Right ventricle myocardium inferior (tissue), 1 donor: ENCODE measurements at places on chromosomes 4 and X.

GRCh38 chr4:185685804-185686203 lies 126.2 kb downstream of the SORBS2 start:
- no peak for DNase-seq

GRCh38 chr4:107939307-107939706 lies 8.0 kb downstream of the CYP2U1 start:
- no peak for DNase-seq

GRCh38 chr4:182179751-182180150 lies 63.5 kb upstream of the TENM3 start:
- DNase-seq: no peak

GRCh38 chrX:43750248-43750676 lies 94.2 kb downstream of the MAOA start:
- no peak for DNase-seq

GRCh38 chrX:95318882-95319281 lies 1365.8 kb upstream of the DIAPH2 start:
- DNase-seq: no peak

- peak; percentile 45 for DNase-seq
These were observed 8.2 kb downstream of the MSANTD1 start for GRCh38 chr4:3257103-3257555.

DNA sequence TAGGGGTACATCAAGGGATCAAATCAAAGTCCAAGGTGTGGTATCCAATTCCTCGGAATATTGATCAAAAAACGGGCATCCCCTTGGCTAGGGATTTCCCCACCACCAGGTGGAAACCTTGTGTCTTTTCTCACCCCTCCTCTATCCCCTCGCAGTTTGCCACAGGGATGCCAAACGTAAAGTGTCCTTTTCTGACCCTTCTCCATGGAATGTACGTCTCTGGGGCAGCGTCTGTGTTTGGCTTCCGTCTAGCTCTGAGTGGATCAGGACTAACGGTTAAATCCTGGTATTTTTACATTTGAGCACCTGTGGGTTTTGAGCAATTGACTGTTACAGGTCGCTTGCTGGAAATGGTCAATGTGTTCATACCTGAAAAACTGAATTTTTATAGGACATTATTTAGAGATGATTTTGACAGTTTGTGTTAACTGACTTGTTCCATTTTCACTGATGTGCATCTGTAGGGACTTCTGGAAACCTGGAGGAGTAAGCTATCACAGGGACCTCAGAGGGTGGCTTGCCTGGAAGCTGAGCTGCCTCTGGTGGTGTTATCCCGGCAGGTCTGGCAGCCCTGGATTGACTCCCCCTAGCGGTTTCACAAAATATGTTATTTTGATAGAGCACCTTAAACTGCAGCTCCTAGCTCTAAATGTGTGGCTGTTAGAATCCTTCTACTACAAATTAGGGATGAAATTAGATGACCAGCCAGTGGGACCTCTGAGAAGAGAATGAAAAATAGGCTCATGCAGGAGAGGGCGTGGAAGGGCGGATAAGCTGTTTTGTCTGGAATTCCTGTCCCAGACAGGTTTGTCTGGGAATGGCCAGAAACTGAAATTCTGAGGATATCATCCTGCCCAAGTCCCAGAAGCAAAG lies 8.8 kb upstream of the MGST2 start:
- DNase-seq: no peak

DNA sequence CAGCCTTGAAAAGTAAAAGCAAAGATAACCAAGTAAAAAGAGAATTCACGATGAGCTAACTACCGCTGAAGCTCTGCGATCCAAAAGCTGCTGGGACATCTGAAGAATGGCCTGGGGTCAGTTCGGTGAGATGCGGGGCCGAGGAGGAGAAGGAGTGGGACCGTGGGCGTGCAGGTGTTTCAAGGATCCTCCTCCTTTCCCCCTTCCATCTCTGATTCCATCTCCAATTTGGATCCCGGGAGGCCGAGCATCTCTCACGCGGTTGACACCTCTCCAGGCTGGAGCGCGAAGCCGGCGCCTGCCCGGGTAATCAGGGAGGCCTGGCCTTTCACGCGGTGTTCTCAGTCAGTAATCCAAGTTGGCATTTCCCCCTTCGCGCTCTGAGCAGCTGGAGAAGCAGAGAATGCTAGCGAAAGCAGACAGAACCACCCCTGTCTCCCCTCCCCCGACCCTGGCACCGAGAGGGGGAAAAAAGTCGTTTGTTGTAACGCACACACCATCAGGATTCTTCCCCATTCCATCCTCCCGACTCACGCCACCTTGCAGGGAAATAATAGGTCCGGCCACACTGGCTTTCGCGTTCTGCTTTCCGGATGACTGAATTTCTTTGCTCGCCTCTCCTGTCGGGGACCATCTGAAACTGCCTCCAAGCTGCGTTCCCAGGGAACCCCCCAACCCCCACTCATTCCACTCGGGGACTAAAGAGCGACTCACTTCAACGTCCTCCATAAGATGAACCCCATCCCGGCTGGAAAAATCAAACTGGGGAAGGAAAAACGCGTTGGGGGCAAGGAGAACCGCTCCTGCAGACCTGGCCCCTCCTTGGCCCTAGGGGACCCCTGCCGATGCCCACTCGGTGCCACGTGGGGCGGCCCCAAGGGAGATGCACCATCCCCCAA lies 6.5 kb downstream of the NEUROG2 start:
- DNase-seq: no peak

DNA sequence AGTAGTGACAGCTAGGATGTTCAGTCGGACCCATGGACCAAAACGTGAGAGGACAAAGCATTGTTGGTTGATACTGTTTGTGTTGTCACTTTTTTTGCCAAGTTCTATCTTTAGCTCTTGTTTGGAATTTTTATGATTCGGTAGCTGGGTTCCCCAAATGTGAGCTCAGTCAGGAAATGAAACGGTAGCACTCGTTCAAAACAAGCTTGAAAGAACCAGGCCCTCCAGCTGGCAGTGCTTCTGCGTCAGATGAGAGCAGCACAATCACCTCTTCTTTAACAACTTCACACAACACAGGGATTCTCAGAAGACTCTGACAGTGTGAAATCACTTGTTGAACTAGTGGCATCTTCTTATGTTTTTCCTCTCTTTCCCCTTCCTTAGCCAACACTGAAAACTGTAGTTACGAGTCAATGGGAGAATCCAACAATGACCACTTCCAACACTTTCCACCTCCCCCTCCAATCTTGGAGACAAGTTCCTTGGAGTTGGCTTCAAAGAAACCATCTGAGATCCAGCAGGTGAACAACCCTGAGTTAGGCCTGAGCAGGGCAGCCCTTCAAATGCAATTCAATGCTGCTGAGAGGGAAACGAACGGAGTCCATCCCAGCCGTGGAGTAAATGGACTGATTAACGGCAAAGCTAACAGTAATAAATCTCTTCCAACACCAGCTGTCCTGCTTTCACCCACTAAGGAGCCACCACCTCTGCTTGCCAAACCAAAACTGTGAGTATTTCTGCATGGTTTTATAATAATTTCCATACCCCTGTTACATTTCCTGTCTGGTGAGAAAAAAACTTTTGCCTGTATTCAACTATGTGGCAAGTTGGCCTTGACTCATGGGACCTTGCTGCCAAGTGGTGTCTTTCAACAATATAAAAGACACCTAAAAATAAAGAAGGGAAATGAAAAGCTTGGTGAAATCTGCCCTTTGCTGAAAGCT lies 214.6 kb downstream of the PALLD start:
- DNase-seq: no peak

GRCh38 chrX:148930206-148930729 lies 429.9 kb downstream of the AFF2 start:
- no peak for DNase-seq

GRCh38 chr4:96642490-96642889 lies 802.6 kb downstream of the PDHA2 start:
- DNase-seq: no peak

DNA sequence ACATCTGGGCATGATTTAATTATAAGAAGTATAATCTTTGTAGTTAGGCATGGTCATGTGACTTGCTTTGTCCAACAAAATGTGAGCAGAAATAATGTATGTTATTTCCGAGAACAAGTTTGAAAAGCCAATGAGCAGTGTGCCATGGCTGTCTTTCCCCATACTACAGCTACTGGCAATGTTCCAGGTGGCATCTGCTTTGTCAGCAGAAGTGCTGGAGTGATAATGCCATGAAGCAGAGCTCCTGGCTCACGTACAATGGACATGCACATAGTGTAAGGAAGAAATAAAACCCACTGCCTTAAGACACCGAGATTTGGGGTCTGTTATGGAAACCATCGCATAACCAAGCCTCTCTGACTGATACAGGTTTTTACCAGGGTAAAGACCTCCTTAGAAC lies 212.6 kb upstream of the RASGEF1B start:
- no peak for DNase-seq

DNA sequence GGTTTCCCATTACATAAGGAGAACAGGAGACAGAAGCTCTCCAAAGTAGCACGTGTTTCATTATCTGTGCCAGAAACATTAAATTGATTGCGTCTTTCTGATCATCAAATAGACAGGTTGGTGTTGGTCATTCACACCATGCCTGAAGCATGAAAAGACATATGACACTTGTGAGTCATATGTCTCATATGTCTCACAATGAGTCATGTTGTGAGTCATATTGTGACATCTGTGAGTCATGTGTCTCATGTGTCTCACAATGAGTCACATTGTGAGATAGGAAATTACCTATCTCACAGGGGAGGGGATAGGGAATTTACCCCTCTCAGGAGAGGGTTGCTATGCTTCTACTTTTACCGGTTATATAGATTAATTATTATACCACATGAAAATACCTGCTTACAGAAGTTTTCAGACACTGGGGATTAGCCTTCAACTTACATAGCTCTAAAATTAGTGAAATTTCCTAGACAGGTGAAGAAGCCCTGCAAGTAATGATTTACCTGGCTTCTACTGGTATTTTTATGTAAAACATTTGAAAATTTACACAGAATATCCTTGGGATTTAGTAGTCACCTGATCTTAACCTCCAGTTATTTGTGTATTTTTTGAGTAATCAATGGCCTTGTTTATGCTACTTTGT lies 80.8 kb downstream of the NPFFR2 start:
- DNase-seq: no peak

DNA sequence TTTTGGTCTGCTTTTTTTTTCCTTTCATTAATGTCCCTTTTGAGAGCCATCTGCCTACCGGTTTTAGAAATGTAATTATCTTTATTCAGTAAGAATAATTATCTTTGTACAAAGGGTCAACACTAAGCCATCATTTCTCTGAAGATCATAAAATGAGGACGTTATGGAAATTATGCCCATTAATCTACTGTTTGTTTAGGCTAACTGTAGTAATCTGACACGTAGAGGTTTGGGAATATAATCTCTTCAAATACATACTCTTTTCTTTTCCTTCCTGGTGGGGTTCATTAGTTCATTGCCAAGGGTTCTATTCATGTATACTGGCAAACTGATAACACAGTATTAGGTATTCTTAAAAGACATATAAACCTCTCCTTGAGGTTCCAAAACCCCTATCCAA lies 3.8 kb upstream of the HSD17B13 start:
- no peak for DNase-seq

GRCh38 chrX:124415115-124415800 lies 68.9 kb downstream of the SH2D1A start:
- DNase-seq: no peak

- no peak for DNase-seq
These were observed 6.4 kb downstream of the EDA2R start for GRCh38 chrX:66632473-66632872.

DNA sequence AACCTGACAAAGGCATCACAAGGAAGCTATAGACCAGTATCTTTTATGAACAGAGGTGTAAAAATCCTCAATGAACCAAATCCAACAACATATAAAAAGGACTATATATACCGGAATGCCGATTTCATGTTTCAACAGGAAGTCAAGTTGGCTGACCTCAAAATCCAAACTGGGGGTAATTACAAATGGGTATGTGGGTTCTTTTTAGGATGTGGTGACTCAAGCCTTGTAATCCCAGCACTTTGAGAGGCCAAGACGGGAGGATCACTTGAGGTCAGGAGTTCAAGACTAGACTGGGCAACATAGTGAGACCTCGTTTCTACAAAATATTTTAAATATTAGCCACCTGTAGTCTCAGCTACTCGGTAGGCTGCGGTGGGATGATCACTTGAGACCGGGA lies 10.4 kb downstream of the PRSS48 start:
- no peak for DNase-seq

DNA sequence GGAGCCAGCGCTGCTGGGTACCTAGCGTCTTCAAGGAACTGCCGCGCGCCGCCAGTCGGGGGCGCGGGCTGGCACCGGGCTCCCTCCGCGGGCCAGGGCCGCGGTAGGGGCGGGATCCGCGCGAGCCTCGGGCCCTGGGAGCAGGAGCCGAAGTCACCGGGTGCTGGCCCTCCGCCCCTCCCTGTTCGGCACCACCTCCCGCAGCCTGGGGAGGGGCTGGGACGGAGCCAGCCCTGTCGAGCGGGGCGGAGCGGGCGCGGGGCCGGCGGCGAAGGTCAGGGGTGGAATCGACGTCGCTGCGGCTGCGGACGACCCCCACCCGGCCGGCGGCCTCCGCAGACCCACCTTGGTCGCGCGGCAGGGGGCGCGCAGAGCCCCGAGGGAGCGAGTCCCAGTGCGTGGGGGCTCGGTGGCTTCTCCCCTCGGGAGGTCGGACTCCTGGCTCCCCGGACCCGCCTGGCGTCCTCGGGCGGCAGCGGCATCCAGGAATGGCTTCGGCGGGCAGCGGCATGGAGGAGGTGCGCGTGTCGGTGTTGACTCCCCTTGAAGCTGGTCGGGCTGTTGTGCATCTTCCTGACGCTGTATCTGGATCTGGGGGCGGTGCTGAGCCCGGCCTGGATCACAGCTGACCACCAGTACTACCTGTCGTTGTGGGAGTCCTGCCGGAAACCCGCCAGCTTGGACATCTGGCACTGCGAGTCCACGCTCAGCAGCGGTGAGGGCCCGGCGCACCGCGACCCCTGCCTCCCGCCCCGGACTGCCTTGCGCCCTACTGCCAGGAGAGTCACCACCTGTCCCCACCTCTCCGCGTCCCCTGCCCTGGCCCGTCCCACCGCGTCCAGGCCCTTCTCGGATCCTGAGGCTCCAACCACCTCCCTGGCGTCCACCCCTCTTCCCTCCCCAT lies 50.5 kb upstream of the FAM47C start:
- DNase-seq: no peak

DNA sequence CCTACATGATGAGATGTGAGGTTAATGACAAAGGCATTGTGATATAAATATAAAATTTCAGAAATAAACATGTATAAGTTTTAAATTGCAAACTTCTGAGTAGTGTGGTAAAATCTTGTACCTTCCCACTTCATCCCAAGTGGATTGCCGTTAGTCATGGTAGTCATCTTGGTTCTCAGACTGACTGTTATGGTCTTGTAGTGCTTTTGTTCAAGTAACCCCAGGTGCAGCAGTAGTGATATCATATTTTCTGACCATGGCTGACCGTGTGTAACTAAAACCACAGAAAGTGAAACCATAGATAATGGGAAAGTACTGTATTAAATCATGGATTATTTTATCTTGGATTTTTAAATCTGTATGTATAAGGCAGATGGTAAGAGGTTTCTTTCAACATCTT lies 74.8 kb upstream of the SLIT2 start:
- DNase-seq: no peak

GRCh38 chr4:40258627-40259026 lies 61.8 kb downstream of the RHOH start:
- no peak for DNase-seq
